Amniotic stem cell (primary cell): ENCODE measurements at places on chromosomes 7 and 10.

GRCh38 chr10:17209881-17210280 is 8.4 kb upstream of the TRDMT1 start:
- no peak for DNase-seq

DNA sequence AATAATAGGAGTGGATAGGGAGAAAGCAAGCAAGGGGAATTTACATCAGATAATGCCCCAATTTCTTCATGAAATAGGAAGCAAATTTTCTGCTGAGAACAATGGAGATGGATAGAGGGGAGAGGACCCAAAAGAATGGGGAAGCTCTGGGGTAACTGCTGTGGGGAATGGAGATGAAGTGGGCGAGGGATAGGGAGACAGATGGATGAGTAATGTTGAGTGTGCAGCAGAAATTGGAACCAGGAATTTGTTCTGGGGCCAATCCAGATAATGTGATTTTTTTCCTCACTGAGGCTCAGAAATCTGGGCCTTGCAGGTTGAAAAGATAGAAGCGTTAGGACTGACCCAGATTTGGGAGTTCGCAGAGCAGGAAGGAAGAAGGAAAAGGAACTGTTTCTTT is 24.5 kb upstream of the MRC1 start:
- DNase-seq: no peak

DNA sequence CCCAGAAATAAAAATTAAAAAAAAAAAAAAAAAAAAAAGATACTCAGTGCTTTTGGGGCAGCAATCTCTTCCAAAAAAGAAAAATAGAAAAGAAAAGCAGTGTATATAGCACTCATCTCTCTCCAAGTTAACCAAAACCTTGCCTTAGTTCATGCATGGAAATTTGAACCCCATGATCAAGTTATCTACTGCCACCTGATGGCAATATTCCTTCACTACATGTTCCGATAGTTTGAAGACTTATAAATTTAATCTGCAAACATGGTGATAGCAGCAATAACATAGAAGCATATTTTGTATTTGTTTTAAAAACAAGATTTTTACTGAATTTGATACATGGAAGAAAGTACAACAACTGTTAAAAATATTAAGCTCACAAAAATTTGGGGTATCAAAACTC is 48.6 kb upstream of the SLIT1 start:
- DNase-seq: peak; percentile 18

DNA sequence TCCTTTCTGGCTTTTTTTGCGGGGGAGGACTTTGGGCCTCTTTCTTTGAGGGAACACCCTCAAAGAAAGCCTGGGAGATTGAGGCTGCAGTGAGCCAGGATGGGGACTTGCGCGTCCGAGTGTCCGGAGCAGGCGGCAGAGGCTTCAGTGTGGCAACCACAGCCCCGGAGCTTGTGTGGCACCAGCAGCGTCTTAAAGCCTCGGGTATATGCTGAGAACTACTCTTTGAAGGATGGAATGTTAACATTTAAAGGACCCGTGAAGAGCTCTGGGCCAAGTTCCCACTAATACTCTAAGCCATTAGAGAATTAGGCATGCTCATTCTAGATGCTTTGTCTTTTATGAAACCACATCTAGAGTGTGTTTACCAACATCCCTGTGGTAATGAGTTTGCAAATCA is 168.2 kb downstream of the SEPTIN7 start:
- no peak for DNase-seq

GRCh38 chr7:100141555-100141949 is 7.2 kb upstream of the LAMTOR4 start:
- no peak for DNase-seq
